ENCODE measurements at places on chromosomes 4 and X. TPM values are rescaled to one million over a fixed set of nuclear protein-coding genes. Genes with fewer than 3 reads are reported as not detected.

ATP2B3 gene
- total RNA-seq: 0.21 TPM

TMEM129 gene
- total RNA-seq: 32.6 TPM

CFI gene
- 0.33 TPM for total RNA-seq

FGFBP1 gene
- total RNA-seq: 0.39 TPM

DCAF12L2 gene
- not detected for total RNA-seq

SH3D19 gene
- total RNA-seq: 19.8 TPM

PDCL2 gene
- not detected for total RNA-seq

NHS gene
- total RNA-seq: 0.80 TPM

CMC4 gene
- total RNA-seq: 13.0 TPM

ARX gene
- 0.15 TPM for total RNA-seq

PLXNB3 gene
- total RNA-seq: 14.3 TPM

MEPE gene
- not detected for total RNA-seq

XAGE1A gene
- total RNA-seq: not detected

VSIG1 gene
- total RNA-seq: not detected

GC gene
- 0.31 TPM for total RNA-seq

DRP2 gene
- 0.15 TPM for total RNA-seq

PDE5A gene
- 114 TPM for total RNA-seq

KLHL13 gene
- 0.82 TPM for total RNA-seq

ASB11 gene
- total RNA-seq: not detected

DCX gene
- 0.13 TPM for total RNA-seq

DGAT2L6 gene
- total RNA-seq: not detected

DEFB131A gene
- total RNA-seq: not detected

NEXMIF gene
- total RNA-seq: not detected

VCX3B gene
- total RNA-seq: not detected

PNMA6F gene
- total RNA-seq: not detected

CPLX1 gene
- total RNA-seq: 6.7 TPM

MSANTD1 gene
- 0.57 TPM for total RNA-seq

PNCK gene
- 2.3 TPM for total RNA-seq

GATA1 gene
- total RNA-seq: 0.23 TPM

TRAM1L1 gene
- 0.72 TPM for total RNA-seq

USP38 gene
- 11.7 TPM for total RNA-seq

ATP1B4 gene
- not detected for total RNA-seq

GABRB1 gene
- total RNA-seq: not detected

PABPC1L2B gene
- not detected for total RNA-seq

FAM200B gene
- total RNA-seq: 15.2 TPM

OTC gene
- not detected for total RNA-seq

GAB3 gene
- 8.2 TPM for total RNA-seq

AFAP1 gene
- total RNA-seq: 94.7 TPM

RHOXF1 gene
- 0.41 TPM for total RNA-seq

All from Panc1 (cell line).